ENCODE measurements at places on chromosomes 4 and X.

- no peak for DNase-seq
These were observed 125.1 kb upstream of the FRMPD4 start for GRCh38 chrX:12013211-12013618.

- DNase-seq, result no peak
These were observed 101.4 kb downstream of the GLRA2 start for GRCh38 chrX:14630733-14631132.

DNA sequence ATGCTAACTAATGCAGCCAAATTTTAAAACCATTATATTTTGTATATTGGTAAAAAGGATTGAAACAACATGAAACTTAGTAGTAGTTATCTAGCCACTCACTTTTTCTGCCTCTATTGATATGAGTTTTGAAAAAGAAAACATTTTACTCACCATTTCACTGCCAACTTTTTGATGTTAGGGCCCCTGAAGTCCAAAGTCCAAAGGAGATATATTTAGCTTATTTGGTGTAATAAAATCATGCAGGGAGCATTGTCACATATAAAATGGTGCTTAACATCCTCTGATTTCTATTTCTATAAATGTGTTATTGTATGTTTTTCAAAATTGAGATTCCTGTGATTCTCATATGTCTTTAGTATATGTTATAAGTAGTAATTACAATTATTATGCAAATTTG is 24.5 kb upstream of the CXCL3 start:
- DNase-seq, result no peak

DNA sequence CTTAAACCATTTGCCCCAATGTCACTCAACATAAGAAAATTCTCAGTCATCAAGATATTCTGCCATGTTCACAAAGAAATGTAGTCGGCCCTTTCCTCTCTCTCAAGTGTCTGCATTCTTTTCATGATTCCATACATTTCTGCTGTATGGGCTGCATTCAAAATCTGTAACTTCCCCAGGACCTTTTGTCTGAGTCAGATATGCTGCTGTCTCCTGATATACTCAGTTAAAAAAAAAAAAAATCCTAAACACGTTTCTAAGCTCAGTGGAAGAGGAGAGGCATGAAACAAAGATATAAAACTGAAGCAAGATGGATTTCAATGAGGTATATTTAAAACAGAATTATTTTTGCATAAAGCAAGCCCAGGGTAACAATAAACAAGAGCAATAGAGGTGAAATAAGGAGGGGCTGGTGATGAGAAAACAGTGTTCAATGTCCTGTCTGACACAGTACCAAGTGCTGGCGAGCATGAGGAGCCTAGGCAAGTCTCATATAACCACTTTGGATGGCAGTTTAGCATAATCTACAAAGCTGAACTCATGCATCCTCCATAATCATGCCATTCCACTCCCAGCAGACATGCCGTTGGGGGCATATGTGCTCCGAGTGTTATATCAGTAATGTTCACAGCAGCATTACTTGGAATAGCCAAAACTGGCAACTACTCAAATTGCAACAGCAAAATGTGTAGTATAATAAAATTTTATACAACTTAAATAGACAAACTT is 76.7 kb downstream of the MANBA start:
- DNase-seq, result no peak

DNA sequence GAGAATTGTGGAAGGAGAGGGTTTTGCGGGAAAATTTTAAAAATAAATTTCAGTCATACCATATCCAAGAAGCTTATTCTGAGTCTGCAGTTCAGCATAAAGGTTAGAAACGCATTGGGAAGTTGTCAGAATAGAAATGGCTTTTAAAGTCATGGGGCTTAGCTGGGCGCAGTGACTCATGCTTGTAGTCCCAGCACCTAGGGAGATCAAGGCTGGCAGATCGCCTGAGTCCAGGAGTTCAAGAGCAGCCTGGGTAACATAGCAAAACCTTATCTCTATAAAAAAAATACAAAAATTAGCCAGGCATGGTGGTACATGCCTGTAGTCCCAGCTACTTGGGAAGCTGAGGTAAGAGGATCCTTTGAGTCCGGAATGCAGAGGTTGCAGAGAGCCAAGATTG is 3.9 kb upstream of the PLA2G12A start:
- DNase-seq, result no peak

GRCh38 chr4:11741190-11741652 is 312.5 kb upstream of the HS3ST1 start:
- no peak for DNase-seq

DNA sequence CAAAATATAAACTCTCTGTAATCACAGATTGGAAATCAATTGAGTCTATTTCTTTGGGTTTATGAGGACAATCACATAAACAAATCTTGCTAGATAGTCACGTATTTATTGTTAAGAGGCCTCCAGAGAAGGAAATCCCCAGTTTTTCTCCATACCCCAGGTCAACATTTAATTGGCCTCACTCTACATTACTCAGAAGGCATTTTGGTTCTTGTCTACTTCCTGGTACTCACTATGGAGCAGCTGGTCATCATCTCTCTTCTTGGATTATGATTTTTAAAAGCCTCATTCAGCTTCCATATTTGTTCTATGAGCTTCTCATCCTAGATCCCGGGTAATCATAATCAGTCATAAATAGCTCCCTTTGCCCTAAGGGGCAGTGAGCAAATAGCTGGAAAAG is 81.6 kb upstream of the LNX1 start:
- no peak for DNase-seq

- DNase-seq, result no peak
These were observed 47.6 kb downstream of the THOC2 start for GRCh38 chrX:123685232-123685631.

DNA sequence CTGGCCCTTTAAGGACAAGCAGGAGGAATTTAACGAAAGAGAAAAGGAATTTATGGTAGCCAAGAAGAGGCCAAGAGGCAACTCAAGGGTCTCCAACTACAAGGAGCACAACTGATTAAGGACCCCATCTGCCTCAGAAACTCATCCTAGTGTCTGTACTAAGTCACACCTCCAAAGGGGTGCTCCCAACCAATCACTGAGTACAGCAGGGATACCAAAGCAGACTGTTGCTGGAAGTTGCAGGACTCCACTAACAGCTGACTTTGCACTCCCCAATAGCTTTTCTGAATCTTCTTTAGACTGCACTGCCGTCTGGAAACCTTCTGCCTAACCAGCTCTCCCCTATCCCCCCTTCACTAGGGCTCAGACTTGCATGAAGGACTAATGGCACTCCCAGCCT is 50.6 kb downstream of the ATP11C start:
- DNase-seq, result no peak

DNA sequence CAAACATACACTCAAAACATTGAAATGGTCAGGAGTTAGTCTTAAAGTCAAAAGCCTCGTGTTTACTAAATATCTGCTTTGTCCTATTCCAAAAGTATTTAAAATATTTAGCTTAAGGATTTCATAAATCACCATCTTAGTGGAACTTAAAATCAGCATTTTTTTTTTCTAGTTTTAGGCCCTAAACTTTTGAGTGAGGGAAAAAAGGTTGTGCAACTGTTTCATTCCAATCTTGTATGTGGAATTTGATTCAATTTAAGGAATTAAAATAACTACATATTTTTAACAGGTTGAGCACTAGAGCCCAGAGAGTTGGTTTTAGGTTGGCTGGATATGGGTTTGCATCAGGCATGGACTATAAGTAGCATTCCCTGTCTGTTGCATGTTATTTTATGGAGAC is 35.7 kb upstream of the ANK2 start:
- no peak for DNase-seq

GRCh38 chrX:154486052-154486395 is 391 bp downstream of the UBL4A start:
- DNase-seq, result no peak
